ENCODE measurements at places on chromosomes 12 and 14.

- DNase-seq = no peak
Measured at GRCh38 chr12:129276361-129277060, 423.2 kb downstream of the GLT1D1 start.

- DNase-seq = no peak
Measured at GRCh38 chr12:12182703-12183365, 84.0 kb downstream of the LRP6 start.

- DNase-seq = no peak
Measured at GRCh38 chr12:15547063-15547462, 224.8 kb downstream of the PTPRO start.

DNA sequence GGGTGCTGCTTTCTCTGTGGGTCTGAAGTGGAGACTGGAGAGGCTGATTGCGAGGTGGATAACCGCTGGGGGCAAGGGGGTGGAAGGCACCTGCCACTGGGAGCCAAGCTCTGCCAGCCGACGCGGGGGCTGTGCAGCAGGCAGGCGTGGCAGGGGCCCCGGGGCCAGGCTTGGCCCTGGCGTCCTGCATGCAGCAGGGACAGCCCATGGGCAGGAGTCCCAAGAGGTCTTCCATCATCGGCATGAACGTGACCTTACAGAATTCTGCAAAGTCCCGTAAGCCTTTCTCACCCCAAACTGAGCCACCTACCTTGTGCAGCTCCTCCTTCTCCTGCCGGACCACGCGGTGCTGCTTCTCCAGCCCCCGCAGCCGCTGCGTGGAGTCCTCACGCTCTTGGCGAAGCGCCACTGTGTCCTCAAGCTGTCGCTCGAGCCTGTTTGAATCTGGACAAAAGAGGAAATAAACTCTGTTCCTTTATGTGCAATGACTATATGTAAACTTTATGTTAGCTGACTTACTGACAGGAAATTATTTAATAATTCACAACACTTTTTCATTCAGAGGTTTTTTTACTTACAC lies 51.3 kb downstream of the AMN start:
- no peak for DNase-seq

- no peak for DNase-seq
Measured at GRCh38 chr12:115335594-115335993, 651.6 kb upstream of the TBX3 start.

DNA sequence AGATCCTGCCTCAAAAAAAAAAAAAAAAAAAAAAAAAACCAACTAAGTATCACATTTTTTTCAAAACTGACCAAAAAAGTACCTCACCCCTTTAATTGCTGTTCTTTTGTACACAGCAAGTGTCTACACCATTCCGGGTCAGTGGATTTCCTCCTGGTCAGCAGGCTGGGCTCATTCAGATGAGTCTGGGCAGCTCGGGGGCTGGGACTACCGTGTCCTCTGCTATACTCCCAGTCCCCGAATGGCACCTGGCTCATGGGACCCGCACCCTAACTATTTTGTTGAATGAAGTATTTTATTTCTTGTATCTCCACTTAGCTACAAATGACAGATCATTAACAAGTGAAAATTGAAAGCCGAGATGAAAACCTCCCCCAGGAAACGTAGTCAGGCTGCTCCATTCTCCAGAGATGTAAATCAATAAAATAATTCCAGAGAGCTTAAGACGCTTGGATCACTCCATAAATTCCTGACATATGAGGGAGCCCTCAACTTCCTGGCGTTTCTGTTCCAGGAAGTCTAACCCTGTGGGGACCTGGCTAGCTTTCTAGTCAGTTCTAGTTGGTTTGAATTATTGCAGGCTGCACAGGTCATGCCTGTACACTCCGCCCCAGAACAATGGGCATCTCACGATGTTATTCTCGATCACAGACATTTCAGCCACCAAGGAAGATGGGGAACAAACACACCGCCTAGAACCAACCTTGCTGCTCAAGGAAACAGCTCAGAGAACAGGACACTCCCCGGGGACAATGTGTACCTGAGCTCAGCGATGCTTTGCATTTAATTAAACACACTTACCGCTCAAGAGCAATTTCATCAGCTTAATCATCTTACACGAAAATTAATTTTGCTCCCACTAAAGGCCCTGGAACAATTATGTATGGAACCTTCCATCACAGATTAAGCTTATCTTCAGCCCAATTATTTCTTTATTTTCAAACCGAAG lies 76.3 kb downstream of the RIMBP2 start:
- no peak for DNase-seq

DNA sequence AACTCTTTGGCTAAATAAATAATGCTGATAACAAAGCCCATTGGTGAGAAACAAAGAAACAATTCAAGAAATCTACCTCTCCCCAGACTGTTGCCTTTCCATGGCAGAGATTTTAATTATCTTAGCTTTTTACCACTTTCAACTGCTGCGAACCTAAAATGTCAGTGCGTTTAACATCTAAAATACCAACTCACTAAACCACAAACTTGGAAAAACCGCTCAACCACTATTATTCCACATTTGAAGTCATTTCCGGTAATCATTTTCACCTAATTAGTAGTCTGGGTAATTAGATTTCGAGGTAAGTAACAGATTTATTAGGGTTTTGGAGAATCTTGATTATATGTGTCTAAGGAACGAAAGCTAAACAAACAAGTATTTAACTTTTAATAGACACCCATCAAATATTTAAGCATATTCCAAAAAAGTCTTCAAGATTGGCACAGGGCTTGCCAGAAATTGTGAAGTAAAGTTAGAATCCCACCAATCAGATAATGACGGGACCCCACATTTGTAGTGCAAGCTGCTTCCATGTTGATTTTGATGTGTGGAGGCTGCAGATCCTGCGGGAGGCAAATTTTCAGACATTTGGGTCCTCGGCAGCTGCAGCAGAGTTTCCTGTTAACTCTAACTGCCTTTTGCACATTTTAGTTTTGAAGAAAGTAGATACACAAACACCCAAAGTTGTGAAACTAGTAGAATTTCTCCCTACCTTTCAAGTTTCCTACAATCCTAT lies 4.1 kb downstream of the OTX2 start:
- DNase-seq = no peak

DNA sequence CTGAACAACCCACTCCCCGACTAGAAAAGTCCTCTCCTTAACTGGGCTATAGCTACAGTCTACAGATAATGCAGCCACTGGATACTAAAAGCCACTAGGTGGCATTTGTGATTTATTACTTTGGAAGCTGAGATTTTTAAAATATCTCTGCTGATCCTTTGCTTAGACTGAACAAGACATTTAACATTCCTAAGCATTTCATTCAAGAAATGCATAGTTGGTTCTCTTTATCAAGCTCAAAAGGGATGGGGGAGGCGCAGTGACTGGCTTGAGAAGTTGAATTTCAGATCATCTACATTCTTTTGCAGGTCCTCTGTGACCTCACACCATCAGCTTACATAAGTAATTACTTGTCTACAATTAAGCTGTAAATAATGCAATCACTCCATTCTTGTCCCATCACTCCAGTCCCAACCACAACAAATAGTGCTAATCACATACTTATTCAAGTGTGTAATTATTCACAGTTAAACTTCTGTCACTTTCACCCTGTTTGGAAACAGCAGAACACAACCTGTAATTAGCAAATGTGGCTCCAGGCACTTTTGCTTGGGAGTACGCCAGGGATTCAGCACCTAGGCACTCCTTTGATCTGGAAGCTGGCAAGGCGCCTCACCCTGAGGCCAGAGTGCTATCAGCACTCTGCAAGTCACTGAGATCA lies 203.6 kb downstream of the NOVA1 start:
- no peak for DNase-seq

GRCh38 chr14:26622611-26623010 lies 24.8 kb upstream of the NOVA1 start:
- no peak for DNase-seq

- DNase-seq = no peak
Measured at GRCh38 chr14:105844047-105844630, 317.8 kb downstream of the TMEM121 start.

GRCh38 chr12:116366824-116367223 lies 89.3 kb upstream of the MED13L start:
- DNase-seq = no peak

- no peak for DNase-seq
Measured at GRCh38 chr12:124642105-124642504, 74.7 kb upstream of the NCOR2 start.

DNA sequence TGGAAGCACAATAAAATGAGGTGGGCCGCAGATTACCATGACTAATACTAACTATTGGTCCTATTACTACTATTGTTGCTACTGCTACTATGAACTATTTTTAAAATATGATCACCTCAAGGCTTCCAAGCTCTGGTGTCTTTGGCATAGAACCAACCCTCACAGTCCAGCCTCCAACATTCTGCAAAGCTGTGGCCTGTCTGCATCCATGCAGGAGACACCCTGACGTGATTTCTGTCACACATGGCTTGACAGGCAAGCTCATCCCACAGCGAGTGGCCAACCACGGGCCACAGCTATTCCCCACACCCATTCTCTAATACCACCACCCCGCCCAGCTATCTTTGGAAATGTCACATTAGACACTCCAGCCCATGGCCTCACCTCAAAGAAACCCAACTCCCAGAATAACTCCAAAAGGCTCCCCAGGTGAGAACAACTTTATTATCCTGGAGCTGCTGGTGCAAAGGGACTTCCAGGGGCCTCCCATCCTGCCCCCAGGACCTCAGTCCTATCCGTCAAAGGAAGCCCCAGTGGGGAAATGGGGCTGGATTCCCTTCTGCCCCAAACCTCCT lies 14.4 kb downstream of the ISCU start:
- DNase-seq = no peak

- no peak for DNase-seq
Measured at GRCh38 chr12:124963211-124963610, 25.7 kb downstream of the DHX37 start.

DNA sequence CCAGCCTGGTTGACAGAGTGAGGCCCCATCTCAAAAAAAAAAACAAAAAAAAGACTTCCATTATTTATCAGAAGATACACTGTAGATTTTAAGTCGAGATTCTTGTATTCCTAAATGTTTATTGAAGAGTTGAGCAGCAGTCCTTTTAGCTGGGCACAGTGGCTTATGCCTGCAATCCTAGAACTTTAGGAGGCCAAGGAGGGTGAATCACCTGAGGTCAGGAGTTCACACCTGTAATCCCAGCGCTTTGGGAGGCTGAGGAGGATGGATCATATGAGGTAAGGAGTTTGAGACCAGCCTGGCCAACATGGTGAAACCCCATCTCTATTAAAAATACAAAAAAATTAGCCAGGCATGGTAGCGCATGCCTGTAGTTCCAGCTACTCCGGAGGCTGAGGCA lies 57.6 kb downstream of the HEATR5A start:
- DNase-seq = no peak

DNA sequence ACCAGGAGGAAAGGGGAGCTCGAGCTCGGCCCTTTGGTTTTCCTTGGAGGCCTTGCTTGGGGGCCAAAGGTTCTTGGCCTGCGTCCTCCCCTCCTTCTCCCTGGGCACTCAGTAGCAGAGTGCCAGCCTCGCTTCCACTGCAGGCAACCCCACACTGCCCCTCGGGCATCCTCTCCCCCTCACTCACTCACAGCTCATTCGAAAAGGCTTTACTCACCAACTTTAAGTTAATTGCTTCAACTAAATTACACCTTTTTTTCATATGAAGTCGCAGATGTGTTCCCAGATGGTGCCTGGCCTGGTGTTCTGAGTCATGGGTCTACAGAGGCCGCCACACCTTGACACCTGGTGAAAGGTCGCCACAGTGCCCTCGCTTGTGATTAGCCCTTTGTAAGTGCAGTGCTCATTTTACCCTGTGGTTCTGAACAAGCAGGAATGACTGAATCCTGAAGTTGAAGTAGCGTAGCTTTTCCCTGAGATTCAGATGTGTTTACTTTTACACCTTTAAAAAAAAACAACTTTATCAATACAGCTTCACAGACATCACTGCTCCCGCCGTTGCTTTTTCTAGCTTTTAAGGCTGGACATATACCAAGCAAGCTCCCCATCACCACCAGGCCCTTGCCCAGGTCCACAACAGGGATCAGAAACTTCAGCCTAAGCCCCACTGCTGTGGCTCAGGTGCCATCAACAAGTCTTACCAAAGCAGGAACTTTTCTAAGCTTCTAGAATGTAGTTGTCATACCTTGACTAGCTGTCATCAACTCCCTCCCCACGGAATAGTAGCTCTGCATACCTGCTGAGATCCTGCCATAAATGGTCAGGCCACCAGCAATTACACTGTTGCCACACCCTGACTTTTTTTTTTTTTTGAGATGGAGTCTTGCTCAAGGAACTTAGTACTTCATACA lies 20.3 kb upstream of the ADIPOR2 start:
- no peak for DNase-seq

DNA sequence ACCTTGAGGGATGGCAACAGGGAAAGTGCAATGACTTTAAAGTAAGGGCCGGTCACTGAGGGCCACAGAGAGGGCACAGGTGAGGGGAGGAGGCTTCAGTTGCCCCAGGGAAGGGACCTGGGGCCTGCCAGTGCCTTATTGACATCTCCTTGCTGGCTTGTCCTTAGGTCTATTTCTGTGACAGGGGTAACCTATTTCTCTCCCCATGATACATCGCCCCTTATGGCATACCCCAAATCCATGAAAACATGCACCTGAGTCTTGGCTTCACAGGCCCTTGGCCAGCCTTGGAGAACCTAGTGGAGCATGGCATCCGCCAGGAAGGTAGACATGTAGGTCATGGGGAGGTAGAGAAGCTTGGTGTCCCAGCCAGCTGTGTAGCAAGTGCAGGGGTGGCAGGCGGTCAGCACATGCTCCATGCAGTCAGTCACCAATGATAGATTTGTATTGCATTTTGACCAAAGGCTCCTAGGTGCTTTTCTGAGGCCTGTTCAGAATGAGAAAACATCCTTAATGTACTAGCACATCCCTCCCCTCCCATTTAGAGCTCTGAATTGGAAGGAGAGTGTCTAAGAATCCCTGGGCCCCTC lies 23.6 kb upstream of the RDH16 start:
- DNase-seq = no peak

DNA sequence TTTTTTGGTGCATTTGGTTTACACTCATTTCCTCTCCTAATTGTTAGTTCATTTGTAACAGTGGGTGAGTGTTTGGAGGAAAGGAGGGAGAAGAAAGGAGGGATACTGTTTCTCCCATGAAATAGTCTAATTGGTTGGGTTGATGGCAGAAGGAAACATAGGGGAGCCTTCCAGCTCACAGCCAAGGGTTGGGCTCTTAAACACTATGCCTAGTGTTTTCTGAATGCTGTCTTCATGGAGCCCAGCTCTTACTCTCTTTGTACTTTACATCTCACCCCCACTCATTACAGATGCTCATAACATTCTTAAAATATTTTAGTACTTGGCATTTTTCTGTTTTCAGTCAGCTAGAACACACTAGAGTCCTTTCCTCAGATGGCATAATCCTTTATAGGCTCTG lies 38.2 kb downstream of the BAZ2A start:
- no peak for DNase-seq

- peak; percentile 42 for DNase-seq
Measured at GRCh38 chr12:131755305-131756113, 44.6 kb downstream of the SFSWAP start.

DNA sequence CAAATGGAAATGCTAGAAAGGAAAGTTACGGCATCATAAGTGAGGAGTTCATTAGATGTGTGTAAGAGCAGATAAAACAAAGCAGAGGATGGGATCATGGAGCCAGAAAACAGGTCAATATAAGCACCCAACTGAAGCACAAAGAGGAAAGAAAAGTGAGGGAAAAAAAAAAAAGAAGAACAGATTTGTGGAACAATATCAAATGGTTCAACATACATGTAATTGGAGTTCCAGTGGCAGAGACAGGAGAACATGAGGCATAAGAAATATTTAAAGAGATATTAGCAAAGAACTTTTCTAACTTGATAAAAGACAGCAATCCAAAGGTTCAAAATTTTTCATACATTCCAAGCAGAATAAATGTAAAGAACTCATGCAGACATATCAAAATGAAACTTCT lies 54.1 kb downstream of the SPTSSA start:
- no peak for DNase-seq
